ENCODE measurements at places on chromosomes 7 and 10.

- DNase-seq = no peak
These were observed 135.7 kb downstream of the LCOR start for GRCh38 chr10:96967847-96968246.

- no peak for DNase-seq
These were observed 167.3 kb downstream of the USP6NL start for GRCh38 chr10:11444155-11444530.

- DNase-seq = no peak
These were observed 81.0 kb downstream of the CYP51A1 start for GRCh38 chr7:92053312-92053711.

DNA sequence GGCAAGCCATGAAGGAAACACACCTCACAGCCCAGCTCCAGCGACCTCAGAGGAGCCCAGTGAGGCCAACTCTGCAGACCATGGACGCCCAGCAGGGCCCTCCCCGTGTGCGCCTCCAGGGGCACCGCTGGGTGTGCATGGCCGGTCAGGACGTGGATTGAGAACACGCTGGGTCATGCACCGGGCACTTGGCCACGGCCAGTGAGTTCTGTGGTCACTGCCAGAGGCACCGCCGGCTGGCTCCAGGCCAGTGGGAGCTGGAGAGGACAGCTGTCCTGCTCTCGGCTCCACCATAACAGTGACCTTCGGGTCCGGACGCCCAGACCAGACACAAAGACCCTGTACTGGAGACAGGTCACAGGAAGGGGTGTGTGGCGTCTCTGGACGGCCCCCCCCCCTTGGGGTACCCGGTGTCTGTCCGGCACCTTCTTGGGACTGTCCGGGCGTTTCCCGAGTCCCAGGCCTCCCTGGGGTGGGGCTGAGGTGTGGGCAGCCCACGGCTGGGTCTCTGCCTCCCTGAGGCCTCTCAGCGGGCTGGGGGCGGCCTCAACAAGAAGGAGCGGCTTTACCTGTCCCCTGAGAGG lies 50.4 kb upstream of the NKX6-2 start:
- DNase-seq = no peak

- no peak for DNase-seq
These were observed 22.2 kb upstream of the AASS start for GRCh38 chr7:122166275-122166674.

- DNase-seq = no peak
These were observed 225.1 kb downstream of the GATA3 start for GRCh38 chr10:8279598-8279997.

GRCh38 chr7:107891636-107892366 lies 818 bp downstream of the DLD start:
- DNase-seq = no peak

- no peak for DNase-seq
These were observed 28.4 kb downstream of the MKI67 start for GRCh38 chr10:128097783-128098182.

- DNase-seq = no peak
These were observed 292.0 kb upstream of the AOAH start for GRCh38 chr7:37016064-37016878.

GRCh38 chr7:101961811-101962210 lies 144.4 kb downstream of the CUX1 start:
- no peak for DNase-seq

GRCh38 chr7:45359776-45360175 lies 202.2 kb downstream of the RAMP3 start:
- DNase-seq = no peak

GRCh38 chr7:101453617-101454016 lies 90.9 kb downstream of the COL26A1 start:
- DNase-seq = no peak

- no peak for DNase-seq
These were observed 118.0 kb upstream of the PRSS58 start for GRCh38 chr7:142375710-142376313.

DNA sequence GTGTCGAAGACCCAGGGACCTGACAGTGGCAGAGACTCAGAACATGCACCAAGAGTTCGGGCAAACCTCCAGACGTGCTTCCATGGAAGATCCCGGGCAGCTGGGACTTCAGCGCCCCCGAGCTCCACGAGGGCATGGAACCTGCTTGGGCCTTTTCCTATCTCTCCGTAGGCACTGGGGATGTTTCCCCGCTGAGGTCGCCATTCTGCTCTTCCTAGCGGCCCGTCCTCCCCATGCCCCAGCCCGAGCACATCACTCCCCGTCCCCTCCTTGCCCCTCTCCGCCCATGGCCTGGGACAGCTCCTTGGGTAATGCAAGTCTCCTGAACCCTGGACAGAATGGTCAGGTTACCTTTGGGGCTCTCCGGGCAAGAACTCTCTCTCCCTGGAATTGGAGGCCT lies 32.3 kb upstream of the SHH start:
- DNase-seq = no peak
